ENCODE measurements at places on chromosomes 12 and 14.

- DNase-seq, result no peak
Measured at GRCh38 chr12:89080793-89081465, 271.4 kb downstream of the DUSP6 start.

DNA sequence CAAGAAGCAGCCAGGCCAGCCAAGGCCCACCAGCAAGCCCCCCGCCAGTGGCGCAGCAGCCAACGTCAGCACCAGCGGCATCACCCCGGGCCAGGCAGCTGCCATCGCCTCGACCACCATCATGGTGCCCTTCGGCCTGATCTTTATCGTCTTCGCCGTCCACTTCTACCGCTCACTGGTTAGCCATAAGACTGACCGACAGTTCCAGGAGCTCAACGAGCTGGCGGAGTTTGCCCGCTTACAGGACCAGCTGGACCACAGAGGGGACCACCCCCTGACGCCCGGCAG is 15.0 kb downstream of the ORAI1 start:
- no peak for DNase-seq

GRCh38 chr12:122336015-122336946 is 70.0 kb upstream of the VPS33A start:
- no peak for DNase-seq

- no peak for DNase-seq
Measured at GRCh38 chr12:101680240-101680639, 17.2 kb upstream of the CHPT1 start.

GRCh38 chr12:124715121-124715990 is 147.9 kb upstream of the NCOR2 start:
- DNase-seq, result no peak

DNA sequence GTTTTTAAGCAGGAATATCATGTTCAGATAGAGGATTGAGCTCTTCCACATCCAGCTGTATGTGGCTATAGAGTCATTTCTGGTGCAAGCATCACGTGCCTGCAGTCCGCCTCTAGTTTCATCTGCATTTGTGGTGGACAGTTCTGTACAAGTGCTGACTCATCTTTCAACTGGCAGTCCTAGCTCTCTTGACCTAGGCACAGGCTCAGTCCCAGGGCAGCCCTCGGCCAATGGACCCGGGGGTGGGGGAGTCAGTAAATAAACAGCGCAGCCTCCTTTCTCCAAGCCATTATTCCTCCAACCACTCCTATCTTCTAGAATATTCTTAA is 41.8 kb upstream of the FRMD6 start:
- no peak for DNase-seq

Measured in cerebellar nuclear complex (tissue), 1 donor.